Stimulated activated CD4-positive, alpha-beta T cell treated with anti-CD3 and anti-CD28 coated beads, Interleukin-4, amount 100 ng/mL, for 1 hour (primary cell): ENCODE measurements at places on chromosomes 11 and 22.

DNA sequence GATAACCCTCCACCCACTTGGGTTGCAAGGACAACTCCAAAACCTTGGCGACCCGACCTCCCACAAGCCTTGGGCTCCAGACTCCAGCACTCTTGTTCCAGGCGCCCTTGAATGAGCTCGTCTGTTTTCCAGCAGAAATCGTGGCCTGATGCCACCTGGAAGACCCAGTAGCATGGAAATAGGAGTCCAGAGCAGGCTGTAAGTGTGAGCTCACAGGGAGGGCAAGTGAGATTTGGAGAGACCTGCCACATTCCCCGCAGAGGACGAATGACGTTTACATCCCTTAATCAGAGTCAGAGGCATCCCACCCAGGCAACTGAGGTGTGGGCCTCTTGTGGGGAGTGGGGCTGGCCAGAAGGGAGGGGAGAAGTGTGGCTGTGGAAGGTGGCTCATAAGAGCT is 71.9 kb downstream of the LDLRAD3 start:
- no peak for DNase-seq

GRCh38 chr22:40665312-40665711 is 14.0 kb upstream of the MCHR1 start:
- DNase-seq = no peak

DNA sequence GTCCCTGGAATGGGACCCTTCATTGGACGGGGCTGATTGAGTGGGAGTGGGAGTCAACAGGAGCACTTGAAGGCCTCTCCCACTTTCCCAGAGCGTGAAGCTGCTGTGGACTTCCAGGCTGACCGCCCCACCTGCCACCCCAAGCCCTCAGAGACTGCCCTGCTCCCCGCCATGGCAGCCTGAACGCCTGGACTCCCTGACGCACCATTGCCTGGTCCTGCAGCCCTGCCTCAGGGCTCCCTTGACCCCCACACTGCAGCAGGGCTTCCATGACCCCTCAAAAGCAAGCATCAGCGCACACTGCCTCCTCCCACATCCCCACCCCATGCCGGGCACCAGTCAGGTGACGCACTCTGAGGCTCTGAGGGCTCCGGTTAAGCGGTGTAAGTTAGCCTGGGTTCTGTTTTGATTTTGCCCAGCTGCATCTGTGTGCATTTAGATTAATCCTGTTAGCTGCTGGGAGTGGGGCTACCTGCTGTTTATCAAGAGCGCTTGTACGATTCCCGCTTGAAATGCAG is 39.4 kb downstream of the TRIM29 start:
- DNase-seq = no peak

DNA sequence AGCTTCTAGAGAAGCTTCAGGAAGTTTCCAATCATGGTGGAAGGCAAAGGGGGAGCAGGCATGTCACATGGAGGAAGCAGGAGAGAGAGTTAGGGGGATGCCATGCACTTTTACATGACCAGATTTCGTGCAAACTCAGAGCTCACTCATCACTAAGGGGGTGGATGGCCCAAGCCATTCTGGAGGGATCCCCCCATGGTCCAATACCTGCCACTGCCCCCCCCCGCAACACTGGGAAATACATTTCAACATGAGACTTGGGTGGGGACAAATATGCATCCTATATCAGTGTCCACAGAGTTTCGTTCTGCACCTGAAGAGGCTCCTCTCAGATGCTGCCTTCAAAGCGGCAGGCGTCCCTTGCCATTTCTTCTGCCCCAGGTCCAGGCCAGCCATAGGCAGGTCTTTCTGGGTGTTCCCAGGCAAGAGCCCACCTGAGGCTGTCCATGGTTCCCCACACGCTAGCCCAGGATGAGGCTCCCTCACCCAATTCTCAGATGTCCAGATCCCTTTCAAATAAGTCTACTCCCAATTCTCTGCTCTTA is 1344.3 kb downstream of the TBC1D22A start:
- DNase-seq = no peak

DNA sequence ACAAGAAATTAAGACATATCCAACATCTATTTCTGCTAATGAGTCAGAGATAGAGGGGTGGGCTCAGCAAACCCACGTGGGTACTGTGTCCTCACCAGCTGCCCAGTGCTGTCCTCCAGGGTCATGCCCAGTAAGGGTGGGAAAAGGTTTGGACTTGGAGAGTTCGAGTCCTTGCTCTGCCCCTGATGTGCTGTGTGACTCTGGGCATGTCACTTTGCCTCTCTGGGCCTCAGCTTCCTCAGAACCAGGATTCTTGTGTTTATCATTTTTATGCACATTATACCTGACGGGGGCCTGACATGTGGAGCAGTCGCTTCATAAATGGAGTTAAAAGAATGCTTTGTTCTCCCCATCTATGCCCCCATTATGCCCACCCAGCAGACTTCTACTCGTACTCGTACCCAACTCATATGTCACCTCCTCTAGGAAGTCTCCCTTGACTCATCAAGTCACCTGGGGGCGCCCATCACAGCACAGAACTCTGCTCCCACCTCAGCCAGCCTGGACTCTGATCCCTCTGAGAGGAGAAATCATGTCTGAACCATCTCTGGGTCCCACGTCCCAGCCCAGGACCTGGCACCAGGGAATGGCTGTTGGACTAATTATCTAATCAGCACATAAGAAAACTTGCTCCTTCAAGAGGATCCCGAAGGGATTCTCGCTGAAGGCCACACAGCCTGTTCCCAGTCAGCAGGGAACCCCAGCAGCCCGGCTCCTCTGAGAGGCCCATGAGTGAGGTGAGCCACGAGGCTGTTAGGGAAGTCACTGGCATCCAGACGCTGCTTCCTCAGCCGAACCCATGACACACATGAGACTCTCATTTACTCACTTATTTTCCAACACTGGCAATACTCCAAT is 38.7 kb upstream of the TSKU start:
- no peak for DNase-seq
